ENCODE measurements at places on chromosomes 11 and 22. TPM values are rescaled to one million over a fixed set of nuclear protein-coding genes. Genes with fewer than 3 reads are reported as not detected.

Gene IMMP1L
- 9.1 TPM for total RNA-seq

- DNase-seq: no peak
Observed at GRCh38 chr11:127191689-127192088, 191.1 kb upstream of the KIRREL3 start.

- DNase-seq: no peak
Observed at GRCh38 chr11:31786996-31787685, 24.0 kb downstream of the PAX6 start.

DNA sequence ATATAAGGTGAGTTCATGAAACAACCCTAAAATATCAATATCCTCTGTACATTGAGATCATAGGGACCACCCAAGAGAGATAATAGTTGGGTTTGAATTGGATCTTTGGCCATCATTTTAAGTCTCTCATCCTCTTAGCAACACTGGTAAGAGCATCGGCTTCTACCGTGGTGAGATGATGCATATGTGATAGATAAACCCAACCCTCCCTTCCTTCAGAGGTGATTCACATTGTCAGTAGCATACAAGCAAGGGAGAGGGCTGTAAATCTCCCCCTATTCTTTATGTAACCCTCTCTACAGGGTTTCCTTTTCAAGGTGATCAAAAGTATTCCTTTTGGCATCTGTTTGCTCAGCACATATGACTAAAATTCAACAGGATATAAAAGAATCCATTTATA is 102.4 kb upstream of the MTMR2 start:
- DNase-seq: no peak

DNA sequence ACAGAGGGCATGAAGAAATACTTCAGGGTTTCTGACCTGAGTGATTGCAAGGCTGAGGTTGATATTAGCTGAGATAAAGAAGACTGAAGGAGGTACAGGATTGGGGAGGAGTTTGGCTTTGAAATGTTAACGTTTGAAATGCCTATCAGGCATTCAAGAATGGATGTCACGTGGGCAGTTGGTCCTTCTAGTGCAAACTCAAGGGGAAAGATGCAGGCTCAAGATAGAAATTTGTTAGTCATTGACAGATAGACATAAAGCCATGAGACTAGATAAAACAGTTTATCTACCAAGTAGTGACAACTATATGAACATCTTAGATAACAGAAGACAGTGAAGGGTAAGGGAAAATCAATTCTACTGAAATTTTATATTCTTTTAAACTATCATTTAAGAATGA is 23.1 kb downstream of the TTC17 start:
- no peak for DNase-seq

Measured in right atrium auricular region (tissue), 2 donors.